GM20000 (cell line): ENCODE measurements at places on chromosomes 1 and 21.

DNA sequence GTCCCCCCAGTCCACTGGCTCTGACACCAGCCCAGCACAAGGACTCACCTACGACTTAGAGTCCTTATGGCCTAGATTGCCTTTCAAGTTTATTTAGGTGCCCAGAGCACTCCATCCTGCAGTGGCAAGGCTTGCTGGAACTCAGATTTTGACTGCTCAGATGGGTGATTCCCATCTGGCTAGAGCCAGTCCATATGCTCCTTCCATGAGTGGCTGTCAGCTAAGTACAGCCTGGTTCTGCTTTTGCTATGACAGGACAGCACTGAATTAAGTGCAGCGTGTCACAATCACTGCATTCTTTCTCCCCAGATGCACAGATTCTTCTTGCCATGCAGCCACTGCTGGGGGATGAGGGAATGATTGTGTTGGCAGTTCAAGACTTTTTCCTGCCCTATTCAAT, 43.8 kb downstream of the GPR52 start:
- DNase-seq: no peak

GRCh38 chr1:21539933-21540332, 30.7 kb downstream of the ALPL start:
- DNase-seq: no peak

GRCh38 chr1:188706742-188707141, 1770.9 kb downstream of the BRINP3 start:
- DNase-seq: no peak

DNA sequence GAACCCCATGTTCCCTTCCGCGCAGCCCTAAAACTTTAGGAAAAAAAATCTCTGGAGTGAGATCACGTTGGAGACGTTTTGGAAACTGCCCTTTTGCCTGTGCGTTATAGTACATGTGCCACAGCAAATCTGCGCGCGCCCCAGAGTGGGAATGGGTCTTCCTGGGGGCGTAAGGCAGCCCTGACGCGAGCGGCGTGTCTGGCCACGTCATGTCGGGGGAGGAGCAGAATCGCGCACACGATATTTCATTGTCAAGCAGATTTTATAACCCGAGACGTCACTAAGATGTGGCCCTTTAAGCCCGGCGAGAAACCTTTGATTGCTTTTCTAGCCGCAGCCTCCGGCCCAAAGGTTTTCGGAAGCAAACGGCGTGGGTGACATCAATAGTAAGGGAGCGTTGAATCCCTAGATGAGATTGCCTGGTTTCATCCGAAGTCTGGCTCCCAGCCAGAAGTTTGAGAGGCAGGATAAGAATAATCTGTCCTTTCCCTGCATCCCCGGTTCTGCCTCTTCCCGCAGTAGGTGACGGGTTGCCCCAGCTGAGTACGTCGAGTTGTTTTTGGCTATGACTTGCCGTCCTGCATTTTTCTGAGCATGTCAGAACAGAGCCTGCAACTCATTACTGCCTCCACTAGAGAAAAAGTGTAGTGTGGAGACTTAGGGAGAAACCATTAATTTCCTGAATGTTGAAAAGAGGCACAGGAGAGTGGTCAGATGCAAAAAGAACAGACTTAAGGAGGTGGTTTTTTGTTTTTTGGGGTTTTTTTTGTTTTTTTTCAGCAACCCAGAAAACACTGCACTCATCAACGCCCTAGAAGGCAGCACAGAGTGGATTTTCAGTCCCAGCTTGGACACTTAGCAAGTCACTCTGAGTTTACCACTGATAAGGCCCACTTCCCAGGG, 817 bp upstream of the PMVK start:
- peak; percentile 86 for DNase-seq

- no peak for DNase-seq
These were observed 279.3 kb upstream of the VAMP3 start for GRCh38 chr1:7491818-7492173.

DNA sequence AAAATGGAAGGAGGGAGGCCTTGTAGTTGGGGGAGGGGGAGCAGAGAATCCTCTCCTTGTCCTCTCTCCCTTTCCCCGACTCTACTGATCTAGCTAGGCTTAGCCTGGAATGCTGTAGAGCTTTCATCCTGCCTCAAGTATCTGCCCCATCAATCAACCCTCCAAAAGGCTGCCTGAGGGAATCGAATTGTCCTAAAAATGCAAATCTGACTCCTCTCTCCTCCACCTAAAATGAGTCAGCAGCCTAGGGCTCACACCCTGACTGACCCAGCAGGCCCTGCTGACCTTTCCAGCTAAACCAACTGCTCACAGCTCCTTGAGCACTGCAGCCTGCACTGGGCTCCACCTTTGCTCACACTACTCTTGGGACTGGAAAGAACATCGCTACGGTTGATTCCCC, 2.8 kb downstream of the HPDL start:
- peak; percentile 30 for DNase-seq

GRCh38 chr1:217856342-217857034, 225.3 kb downstream of the SPATA17 start:
- DNase-seq: no peak

- no peak for DNase-seq
These were observed 112.0 kb upstream of the ADAMTS5 start for GRCh38 chr21:27078915-27079314.

DNA sequence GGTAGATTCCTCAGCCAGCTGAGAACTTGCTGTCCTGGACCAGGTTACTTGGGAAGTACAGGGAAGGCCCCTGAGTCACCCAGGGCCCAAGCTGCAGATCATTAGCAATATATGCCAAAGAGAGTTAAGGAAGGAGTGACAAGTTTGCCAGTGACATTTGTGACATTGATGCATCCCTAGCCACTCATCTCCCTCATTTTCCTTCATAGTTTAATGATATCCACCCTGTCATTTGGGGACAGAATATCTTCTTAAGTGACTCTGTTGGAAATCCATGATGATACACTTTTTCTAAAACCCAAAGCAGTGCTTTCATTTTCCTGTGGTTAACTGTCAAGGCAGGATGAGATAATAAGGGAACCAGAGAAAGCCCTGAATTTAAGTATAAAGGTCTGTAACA, 3.2 kb downstream of the TNN start:
- DNase-seq: no peak

DNA sequence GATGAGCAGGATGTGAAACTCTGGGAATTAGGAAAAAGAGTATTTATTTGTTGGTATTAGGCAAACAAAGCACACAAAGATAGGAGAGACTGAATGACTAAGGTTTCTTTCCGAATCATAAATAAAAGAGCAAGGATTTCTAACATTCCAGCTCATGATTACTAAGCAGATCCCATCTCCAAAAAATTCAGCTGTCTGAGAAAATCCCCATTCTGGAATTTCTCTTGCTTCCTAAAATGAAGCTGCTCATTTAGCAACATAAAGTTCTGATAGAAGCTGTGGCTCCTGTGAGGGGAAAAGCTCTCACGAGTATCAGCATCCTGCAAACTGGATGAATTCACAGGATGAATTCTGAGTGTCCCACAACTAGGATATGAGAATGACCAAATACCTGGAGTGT, 6.7 kb upstream of the SH2D5 start:
- DNase-seq: no peak

- no peak for DNase-seq
These were observed 22.7 kb downstream of the SERINC2 start for GRCh38 chr1:31435471-31436409.

DNA sequence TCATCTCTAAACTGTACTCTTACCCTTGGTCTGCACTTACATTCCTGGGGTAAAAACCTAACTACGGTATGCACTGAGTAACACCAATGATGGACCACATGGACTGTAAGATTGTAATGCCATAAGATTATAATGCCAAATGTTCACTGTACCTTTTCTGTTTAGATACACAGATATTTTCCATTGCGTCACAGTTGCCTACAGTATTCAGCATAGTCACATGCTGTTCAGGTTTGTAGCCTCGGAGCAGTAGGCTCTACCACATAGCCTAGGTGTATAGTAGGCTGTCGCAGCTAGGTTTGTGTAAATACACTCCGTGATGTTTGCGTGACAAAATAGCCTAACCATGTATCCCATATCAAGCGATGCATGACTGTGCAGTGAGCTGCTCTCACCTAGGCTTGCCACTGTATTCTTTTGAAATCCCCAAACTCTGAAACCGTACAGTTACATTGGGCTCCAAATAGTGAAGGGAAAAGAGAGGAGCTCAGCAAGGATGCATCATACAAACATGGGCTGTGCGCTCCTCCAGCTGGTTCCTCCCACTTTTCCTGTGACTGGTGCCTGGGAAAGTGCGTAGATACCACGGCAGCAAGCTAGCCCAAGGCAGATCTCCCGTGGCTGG, 35.2 kb downstream of the CFAP57 start:
- DNase-seq: no peak

DNA sequence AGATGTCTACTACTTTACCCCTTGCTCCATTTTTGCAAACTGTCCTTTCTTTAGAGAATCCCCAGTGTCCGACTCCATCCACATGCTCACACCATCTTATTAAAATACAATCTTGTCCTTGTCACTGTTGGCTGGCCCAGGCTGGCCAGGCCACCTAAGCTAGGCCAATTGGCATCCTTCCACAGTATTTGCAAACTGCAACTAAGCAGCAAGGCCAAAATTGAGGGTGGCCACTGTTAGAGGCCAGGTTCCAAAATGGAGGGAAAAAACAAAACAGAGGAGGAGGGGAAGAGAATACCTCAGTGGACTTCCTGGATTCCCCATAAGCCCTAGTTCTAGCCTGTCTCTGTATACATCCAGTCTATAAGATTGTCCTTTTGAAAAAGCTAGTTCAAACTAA, 4.3 kb downstream of the FAM89A start:
- no peak for DNase-seq

DNA sequence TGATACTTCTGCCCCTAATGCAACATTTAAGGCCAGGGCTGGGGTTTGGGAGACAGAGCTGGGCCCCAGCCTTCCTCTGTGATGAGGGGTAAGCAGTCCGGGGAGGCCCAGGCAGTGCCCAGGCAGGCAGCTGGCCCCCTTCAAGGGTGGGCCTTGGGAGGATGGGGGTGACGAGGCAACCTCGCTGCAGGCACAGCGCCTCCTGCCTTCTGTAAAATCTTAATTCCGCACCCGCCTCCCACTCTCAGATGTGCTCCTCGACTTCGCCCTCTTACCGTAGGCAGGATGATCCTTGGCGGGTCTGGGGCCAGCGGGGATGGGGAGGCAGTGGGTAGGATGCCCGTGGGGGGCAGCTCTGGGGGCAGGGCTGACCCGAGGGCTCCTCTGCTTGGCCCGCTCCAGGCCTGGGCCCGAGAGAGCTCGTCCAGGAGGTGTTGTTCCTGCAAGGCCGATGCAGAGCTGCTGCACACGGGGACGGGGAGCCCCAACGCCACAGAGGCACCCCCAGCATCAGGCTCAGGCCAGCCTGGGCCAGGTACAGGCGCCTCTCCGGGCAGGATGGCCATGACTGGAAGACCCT, 9.1 kb downstream of the C21orf58 start:
- no peak for DNase-seq

GRCh38 chr21:26674323-26674722, 101.2 kb upstream of the CYYR1 start:
- DNase-seq: no peak

- DNase-seq: no peak
These were observed 116.4 kb downstream of the USH2A start for GRCh38 chr1:216306830-216307229.

DNA sequence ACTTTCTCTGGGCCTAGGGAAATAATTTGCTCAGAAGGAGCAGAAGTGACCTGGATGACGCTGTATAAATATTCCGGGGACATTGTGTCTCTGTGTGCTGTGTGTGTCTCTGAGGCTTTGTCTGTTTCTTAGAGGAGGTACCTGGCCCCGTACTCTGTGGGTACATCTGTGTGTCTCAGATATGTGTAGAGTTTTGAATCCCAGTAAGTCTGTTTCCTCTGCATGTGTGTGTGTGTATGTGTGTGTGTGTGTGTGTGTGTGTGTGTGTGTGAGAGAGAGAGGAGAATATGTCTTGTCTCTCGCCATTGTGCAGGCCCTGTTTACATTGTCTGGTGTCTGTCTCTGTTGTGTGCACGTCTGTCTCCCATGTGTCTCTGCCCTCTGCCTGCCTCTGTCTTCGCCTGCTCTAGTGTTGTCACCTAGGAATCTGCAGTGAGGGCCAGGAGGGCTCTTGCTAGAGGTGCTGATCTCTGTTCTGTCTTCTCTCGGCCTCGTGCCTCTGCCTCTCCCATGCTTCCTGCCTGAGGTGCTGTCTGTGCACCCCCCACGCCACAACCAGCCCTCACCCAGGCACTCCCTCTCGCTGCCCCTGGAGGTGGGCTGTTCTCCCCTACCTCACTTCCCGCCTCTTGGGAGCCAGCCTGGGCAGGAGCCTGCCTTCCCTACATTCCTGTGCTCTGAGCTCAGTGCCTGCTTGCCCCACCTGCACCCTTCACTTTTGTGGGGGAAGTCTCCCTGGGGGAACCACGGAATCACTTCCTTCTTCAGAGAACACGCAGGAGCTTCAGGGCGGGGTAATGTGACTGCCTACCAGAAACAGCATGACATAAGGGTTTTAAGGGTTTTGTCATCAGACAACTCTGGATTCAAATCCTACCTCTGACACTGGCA, 5.9 kb downstream of the MAP7D1 start:
- DNase-seq: peak; percentile 73

DNA sequence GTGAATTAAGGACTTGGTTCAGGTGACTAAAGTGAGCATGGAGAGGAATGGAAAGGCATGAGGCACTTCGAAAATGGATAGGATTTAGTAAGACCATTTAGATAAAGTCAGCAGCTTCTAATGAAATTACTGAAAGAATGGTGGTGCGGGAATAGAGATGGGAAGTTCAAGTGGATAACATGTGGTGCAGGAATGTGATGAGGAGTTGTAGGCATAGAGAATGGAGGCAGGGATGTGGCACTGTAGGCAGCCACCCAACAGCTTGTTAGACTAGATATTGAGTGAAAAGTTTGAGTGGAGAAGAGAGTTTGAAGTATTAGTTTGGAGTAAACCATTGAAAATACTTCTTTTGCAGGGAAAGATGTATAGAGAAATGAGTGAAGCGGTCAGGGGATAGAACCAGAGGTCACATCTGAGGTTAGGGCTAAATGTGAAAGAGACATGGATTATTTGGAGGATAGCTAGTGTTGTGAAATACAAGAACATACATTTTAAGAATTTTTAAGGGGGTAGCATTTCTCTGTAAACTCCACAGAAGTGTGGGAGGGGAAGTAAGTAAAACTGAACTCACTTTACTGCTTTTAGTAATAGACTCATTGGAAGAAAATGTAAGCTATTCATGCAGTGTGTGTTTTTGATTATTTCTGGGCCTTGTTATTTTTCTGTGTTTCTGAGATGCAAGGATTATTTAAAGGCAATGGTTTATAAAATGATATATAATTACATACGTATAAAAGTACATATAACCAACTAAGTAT, 46.2 kb downstream of the DYRK1A start:
- DNase-seq: no peak

- no peak for DNase-seq
These were observed 7.5 kb upstream of the C2CD2 start for GRCh38 chr21:41961282-41961701.

DNA sequence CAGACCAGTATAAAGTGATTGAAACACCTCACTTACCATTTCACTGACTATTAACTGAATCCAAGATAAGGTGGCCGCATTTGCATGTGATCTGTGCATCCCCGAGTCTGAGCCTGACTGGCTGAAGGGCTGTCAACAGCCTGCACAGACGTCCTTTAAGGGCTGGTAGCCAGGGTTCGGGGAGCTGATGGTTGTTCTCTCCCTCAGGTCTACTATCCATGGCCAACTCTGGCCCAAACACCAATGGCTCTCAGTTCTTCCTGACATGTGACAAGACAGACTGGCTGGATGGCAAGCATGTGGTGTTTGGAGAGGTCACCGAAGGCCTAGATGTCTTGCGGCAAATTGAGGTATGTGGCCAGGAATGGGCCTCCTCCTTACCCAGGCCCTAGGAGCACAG, 14.0 kb downstream of the PPIE start:
- DNase-seq: no peak
